ENCODE measurements at places on chromosomes 7 and 10.

DNA sequence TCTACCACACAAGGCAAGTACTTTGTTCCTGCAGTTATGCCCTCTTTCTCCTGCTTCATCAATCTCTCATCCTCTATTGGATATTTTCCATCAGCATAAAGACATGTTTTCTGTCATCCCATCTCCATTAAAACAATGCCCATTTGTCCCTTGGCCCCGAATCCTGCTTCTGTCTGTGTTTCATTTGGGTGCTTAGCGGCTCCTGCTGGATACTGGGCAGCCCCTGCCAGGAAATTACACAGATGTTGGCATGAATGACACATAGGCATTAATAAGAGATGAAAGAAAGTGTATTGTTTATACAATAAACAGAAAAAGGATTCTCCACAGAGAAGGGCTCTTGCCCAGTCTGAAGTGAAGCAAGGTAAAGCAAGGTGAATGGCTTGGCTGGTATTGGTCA lies 765.3 kb downstream of the REEP3 start:
- DNase-seq, result no peak

GRCh38 chr7:6392712-6393666 lies 54.8 kb downstream of the DAGLB start:
- peak; percentile 68 for DNase-seq

GRCh38 chr10:19730907-19731217 lies 85.4 kb upstream of the PLXDC2 start:
- DNase-seq, result no peak

GRCh38 chr7:127678947-127679346 lies 27.0 kb downstream of the SND1 start:
- DNase-seq, result no peak

- peak; percentile 79 for DNase-seq
Measured at GRCh38 chr7:141701489-141702046, 398 bp downstream of the DENND11 start.

DNA sequence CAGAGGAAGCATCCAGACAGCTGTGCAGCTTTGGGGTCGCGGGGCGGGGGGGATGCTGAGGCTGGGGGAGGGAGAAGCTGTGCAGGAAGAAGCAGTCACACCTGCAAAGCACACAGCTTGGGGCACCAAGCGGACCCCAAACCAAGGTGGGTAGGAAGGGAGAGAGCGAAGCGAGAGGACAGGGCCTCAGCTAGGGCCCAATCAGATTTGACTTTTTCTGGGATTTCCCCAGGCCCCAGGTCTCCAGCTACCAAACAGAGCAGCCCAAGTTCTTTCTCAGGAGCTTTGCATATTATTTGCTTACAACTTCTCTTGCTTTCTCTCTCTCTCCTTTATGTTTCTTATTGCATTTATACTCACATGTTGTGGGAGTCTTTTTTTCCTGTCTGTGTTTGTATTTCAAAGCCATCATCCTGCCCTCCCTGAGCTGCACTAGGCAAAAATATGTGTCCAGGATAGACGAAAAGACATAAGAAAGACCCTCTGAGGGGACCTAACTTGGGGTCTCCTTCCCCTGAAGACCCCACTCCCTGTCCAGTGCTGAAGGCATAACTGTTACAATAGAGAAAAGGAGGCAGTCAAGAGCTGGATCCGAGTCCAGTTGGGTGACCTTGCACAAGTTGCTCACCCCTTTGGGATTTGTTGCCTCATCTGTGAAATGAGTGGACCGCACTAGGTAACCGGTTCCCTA lies 50.6 kb upstream of the SMNDC1 start:
- DNase-seq, result peak; percentile 29

DNA sequence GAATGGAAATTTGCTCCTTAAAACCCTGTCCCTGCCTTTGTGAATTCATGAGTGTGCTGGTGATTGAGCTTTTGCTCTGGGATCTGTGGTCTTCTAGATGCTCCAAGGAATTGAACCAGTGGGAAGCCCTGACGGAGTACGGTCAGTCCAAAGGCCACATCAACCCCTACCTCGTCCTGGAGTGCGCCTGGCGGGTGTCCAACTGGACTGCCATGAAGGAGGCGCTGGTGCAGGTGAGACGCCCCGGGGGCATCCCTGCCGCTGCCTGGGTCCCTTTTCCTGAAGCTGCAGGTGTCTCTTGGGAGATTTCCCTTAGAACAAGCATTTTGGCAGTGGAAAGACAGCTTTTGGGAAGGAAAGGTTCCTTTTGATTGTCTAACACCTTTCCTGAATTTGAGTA lies 100.3 kb downstream of the TRRAP start:
- DNase-seq, result no peak

DNA sequence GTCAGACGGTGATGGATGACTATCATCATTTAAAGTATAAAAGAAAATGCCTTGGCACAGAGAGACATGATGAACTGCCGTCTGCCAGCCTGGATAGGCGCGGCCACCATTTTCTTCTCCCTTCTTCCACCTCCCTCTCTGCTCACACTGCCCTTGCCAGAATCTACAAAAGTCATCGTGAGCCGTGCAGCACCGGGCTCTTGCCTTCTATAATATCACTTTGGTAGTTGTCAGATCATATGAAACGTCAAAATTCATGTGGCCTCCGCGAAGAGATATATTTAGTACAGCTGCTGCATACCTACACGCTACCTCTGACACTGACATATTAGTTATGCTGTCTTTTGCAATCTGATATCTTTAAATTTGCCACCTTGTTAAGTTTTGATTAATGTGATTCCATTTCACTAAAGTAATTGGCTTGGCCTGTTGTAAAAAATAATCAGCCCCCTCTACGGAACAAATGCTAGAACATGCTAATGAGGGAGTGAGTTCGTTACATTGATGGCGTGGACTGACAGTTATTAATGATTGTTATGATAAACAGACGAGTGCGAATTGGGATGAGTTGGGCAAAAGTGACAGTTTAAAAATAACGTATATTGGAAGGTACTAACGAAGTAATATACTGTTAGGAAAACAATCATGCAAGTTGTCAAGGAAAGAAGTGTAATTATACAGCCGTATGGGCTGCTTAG lies 214.9 kb downstream of the LRMDA start:
- no peak for DNase-seq

- no peak for DNase-seq
Measured at GRCh38 chr7:13540429-13540828, 449.0 kb downstream of the ETV1 start.

DNA sequence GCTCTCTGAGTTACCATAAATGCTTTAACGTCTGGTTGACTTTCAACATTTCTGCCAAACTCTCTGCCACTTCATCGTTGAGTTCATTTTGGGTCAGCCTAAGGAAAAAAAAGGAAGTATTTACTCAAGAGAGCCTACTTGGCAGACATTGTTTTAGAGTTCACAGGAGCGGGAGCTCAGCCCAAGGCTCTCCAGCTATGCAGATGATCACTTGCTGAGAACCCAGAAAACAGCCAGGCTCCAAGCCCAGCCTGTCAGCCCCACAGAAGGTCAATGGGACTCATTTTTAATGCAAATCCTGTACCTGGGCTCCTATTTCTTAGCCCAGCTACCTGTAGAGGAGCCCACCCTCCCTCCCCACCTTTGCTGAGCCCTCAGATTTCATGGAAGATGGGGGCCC lies 45.5 kb downstream of the NOD1 start:
- DNase-seq, result no peak

- DNase-seq, result no peak
Measured at GRCh38 chr7:11300241-11300640, 326.6 kb downstream of the PHF14 start.

GRCh38 chr10:104117839-104118323 lies 4.1 kb upstream of the SFR1 start:
- no peak for DNase-seq

- peak; percentile 4 for DNase-seq
Measured at GRCh38 chr7:17633067-17633466, 307.2 kb downstream of the SNX13 start.

GRCh38 chr10:122854648-122855047 lies 9.0 kb upstream of the CUZD1 start:
- no peak for DNase-seq

DNA sequence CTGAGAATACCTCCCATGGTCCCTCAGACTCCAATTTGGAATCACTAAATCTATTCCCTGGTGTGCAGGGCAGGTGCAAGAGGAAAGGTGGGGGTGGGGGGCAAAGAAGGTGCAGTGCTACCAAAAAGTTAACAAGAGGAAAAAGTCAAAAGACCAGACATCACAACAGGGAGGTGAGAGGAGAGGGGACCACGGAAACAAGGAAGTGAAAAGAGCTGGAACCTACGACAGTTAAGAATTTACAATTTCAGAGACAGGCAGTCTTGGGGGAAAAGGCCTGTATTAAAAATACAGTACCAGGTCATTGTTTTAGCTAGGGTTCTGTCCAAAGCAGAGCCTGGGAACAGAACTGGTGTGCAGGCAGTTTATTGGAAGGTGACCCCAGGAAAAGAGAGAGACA lies 14.6 kb downstream of the ITGB1 start:
- no peak for DNase-seq

DNA sequence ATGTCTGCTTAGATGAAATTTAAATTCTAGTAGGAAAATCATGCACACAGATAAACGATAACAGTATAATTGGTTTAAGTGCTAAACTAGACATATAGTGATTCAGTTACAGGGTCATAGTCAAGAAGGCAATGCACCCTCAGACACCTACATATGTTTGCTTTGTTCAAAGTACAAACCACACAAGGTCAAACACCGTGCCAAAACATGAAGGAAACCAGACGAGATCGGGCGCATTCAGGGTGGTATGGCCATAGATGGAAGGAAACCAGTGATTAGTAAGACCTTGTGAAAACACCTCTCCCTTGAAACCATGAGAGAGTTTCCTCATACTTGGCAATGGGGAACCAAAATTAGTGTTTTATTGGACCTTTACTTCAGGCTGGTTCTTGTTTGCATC lies 906.9 kb downstream of the PCDH15 start:
- no peak for DNase-seq

DNA sequence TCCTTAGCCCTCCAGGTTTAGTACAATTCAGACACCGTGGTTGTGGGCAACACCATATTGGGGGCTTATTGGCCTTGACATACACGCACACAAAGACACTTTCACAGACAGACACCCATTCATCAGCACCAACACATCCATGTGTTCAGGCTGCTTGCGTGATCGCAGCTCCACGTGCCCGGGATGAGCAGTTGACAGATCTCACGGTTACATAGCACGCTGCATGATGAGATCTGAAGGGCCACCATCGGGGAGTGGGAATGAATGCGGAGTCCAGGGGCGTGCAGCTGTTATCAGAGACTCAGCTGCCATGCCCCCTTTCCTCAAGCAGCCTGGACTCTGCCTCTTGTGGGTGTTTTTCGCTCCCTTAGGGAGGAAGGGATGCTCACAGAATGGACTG lies 285.2 kb downstream of the USP6NL start:
- DNase-seq, result no peak

GRCh38 chr10:57168611-57169240 lies 807.7 kb upstream of the ZWINT start:
- DNase-seq, result no peak

DNA sequence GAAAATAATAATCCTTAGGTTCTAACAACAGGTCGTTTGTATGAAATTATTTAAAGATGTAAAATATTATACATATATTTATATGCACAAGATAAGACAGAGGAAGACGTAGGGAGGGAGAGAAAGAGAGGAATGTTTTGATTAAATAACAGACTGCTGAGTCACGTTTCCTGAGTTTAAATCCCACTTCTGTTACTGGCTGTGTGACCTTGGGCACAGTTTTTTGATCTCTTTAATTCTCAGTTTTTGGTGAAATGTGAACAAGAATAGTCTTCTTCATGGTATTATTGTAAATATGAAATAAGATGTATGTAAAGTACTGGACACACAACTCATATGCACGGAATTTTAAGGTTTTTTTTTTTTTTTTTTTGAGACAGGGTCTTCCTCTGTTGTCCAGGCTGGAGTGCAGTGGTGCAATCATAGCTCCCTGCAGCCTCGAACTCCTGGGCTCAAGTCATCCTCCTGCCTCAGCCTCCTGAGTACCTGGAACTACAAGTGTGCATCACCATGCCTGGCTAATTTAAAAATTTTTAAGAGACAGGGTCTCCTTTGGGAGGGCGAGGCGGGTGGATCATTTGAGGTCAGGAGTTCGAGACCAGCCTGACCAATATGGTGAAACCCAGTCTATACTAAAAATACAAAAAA lies 42.6 kb downstream of the BAMBI start:
- DNase-seq, result no peak

GRCh38 chr7:44187636-44188416 lies 1.4 kb downstream of the GCK start:
- DNase-seq, result no peak

GRCh38 chr7:107560898-107561516 lies 2.7 kb downstream of the COG5 start:
- no peak for DNase-seq

- DNase-seq, result peak; percentile 41
Measured at GRCh38 chr10:119517235-119518141, 25.0 kb downstream of the RGS10 start.

DNA sequence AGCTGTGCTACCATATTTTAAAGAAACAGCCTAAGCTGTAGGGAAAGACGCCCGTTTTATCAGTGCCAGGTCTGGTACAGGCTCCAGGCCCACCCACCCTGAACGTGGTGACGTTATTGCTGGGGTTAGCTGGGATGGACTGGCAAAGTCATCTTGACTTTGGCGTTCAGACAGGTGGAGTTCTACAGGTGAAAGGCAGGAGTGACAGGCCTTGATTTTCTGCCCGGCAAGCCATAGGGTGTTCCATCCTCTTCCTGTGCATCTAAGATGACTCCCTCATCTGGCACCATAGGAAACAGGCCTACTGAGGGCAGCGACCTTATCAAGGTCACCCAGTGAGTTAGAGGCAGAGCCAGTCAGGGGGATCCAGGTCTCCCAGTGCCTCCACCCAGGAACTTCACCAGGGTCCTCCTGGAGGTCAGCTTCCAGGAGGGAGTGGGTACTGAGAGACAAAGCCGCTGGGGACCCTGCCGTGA lies 41.6 kb downstream of the HK1 start:
- DNase-seq, result no peak

- DNase-seq, result no peak
Measured at GRCh38 chr10:18532881-18533535, 118.4 kb downstream of the NSUN6 start.

DNA sequence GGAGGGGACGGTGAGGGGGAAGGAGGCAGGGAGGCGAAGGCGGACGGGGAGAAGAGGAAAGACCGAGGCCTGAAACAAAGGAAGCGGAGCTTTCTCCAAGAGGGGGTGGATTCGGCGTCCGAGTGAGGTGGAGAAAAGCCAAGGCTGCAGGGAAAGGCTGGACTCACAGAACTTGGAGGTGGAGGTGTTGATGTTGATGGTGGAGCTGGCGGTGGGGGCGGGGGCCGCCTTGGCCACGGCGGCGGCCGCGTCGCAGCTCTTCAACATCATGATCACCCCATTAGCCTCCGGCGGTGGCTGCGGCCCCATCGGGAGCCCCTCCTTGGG lies 578 bp downstream of the CACUL1 start:
- DNase-seq, result peak; percentile 11

- no peak for DNase-seq
Measured at GRCh38 chr7:114419441-114420272, 5.0 kb downstream of the FOXP2 start.

Data from CD4-positive, alpha-beta T cell treated with Interleukin-1 beta for 1 hour (primary cell).